ENCODE measurements at places on chromosomes 3 and 15.
A peak's percentile ranks its signal among the peaks of the same experiment; 100 is the strongest.

DNA sequence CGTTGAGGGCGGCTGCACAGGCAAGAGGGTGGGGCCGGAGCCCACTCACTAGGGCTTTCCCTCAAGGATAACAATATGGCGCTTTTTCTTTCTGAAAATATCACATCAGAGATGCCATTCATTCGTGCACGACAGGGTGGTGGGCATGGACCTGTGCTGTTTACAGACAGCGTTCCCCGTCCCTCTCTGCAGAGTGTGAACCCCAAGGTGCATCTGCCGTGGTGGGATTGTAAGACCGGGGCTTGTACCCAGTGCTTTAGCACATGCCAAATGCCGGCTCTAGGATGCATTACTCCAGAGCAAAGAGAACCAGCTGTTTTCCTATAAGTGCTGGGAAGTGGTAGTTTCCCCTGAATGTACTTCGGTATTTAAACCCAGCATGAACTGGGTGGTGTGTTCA is 37.0 kb downstream of the CHDH start:
- no peak overlapping the region for H3K27ac ChIP-seq
- H3K36me3 ChIP-seq, result no peaks in the 10 kb centered on the region
- H3K4me1 ChIP-seq, result peaks cover 7% of the 10 kb centered on the region
- no peak for DNase-seq
- no peaks in the 10 kb centered on the region for H3K27me3 ChIP-seq

DNA sequence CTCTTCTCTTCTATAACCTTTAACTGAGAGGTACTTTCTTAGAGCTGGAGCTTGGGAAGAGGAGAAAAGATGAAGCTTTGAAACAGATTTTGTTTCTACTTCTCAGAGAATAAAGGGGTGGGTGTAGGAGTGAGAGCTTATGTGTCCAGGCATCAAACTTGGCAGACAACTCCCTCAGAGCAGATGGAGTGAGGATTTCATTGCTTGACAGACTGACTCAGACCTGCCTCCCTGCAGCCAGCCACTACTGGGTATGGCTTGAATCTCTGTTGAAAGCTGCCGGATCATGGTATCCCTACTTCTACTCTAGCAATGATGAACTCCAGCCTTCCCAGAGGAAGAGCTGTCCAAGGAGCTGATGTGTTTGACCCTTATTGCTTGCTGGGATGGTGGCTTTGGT is 36.7 kb downstream of the SYN2 start:
- H3K27ac ChIP-seq, result no peak overlapping the region
- H3K27me3 ChIP-seq, result no peaks in the 10 kb centered on the region
- DNase-seq, result no peak
- H3K36me3 ChIP-seq, result no peaks in the 10 kb centered on the region
- H3K4me1 ChIP-seq, result no peaks in the 10 kb centered on the region

GRCh38 chr3:111605493-111605892 is 10.3 kb upstream of the ZBED2 start:
- DNase-seq, result no peak
- H3K27ac ChIP-seq, result no peak overlapping the region
- H3K27me3 ChIP-seq, result no peaks in the 10 kb centered on the region
- no peaks in the 10 kb centered on the region for H3K36me3 ChIP-seq
- H3K4me1 ChIP-seq, result no peaks in the 10 kb centered on the region

DNA sequence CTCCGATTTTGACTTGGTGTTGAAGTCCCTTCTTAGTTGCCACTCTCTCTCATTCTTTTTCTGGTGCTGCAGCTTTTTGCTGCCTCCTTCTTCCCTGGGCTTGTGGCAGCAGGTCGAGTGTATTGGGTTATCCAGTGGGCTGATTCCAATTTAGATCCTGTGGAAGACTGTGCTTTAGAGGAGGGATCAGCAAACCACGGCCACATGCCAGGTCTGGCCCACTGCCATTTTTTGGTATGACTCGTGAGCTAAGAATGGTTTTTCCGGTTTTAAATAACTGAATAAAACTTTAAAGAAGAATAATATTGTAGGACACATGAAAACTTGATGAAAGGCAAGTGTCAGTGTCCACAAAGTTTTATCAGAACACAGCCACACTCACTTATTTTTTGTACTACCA is 330.5 kb downstream of the ROBO2 start:
- H3K27ac ChIP-seq, result no peak overlapping the region
- H3K27me3 ChIP-seq, result no peaks in the 10 kb centered on the region
- H3K4me3 ChIP-seq, result no peak overlapping the region
- no peak for DNase-seq
- H3K4me1 ChIP-seq, result no peaks in the 10 kb centered on the region

GRCh38 chr3:171142985-171143384 is 116.5 kb upstream of the SLC2A2 start:
- no peaks in the 10 kb centered on the region for H3K4me1 ChIP-seq
- no peak overlapping the region for H3K27ac ChIP-seq
- no peaks in the 10 kb centered on the region for H3K27me3 ChIP-seq
- no peaks in the 10 kb centered on the region for H3K36me3 ChIP-seq
- H3K4me3 ChIP-seq, result no peak overlapping the region

DNA sequence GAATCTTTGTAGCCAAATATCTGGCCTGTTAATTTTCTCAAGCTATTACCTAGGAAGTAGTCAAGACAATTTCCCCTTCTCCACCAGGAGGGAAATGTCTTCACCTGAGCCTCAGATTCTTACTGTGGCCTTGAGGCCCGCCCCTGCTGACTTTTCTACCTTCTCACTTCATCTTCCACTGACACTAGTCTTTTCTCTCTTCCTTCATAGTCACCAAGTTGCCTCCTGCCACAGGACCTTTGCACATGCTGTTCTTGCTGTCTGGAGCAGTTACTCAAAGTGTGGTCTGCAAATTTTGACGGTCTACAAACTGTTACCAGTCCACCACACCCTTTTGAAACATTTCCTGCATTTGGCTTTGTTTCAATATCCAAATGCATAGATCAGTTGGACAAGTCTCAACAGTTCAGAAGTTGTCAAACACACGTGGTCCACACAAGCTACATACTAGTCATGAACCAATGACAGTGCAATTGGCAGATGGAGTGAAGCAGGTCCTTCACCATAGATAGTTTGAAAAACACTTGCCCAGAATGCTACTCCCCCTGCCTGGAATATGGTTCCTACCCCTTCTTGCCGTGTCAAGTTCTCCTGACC is 100.5 kb downstream of the OSBPL10 start:
- DNase-seq, result no peak
- no peaks in the 10 kb centered on the region for H3K4me1 ChIP-seq
- H3K4me3 ChIP-seq, result no peak overlapping the region
- no peak overlapping the region for H3K27ac ChIP-seq

GRCh38 chr3:113844622-113845222 is 6.1 kb downstream of the GRAMD1C start:
- H3K27me3 ChIP-seq, result no peaks in the 10 kb centered on the region
- no peak overlapping the region for H3K4me3 ChIP-seq
- no peaks in the 10 kb centered on the region for H3K36me3 ChIP-seq
- no peak overlapping the region for H3K27ac ChIP-seq

DNA sequence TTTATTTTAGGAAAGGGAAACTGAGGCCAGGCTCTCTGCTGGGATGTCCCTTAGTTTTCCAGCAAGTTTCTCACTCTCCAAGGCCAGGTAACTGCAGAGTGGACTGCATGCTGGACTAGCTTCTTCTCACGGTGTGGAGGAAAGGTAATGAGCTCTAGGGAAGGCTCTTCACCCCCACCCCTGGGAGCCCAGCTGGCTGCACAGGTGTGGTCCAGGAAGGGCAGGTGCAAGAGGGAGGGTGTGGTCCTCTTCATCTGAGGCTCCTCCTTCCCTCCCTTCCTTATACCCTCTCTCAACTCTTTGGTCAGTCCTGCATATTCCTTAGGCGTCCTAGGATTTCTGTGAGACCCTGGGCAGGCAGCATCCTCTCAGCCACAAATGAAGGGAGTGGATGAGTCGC is 33.9 kb downstream of the RNU5B-1 start:
- no peaks in the 10 kb centered on the region for H3K4me1 ChIP-seq
- no peaks in the 10 kb centered on the region for H3K27me3 ChIP-seq
- no peak overlapping the region for H3K27ac ChIP-seq

DNA sequence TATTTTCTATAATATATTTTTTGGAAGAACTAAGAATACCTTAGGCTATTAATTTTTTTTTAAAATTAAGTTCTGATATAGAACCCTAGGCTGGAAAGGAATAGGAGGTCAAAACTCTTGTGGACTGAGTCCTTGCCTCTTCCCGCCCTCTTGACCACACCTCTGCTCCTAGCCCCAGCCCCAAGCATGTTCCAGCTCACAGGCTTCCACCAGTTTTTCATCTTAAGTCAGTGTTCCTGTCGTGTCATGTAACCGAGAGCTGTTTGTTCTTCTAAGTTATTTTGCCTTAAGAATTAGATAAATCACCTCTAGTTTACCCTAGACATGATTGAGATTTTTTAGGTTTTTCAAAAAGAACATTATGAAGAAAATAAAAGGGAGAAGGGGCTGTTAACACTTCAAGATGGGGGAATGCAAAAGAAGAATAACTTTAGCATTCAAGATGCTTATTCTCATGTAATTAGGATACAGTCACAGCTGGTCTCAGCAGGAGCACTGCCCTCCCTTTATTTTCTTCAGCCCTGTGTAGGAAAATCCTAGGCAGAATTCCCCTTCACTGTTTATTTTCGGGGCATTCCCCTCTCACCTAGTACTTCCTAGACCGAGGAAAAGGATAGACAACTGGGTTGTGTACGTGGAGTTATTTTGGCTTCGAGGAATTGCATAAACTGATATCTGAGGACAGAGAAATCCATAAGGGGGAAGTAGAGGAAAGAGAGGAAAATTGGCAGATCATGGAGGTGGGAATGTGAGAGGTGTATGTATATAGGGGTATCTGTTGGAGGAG is 110.2 kb downstream of the CMSS1 start:
- peaks cover 6% of the 10 kb centered on the region for H3K4me1 ChIP-seq
- H3K36me3 ChIP-seq, result no peaks in the 10 kb centered on the region
- DNase-seq, result no peak
- H3K27me3 ChIP-seq, result no peaks in the 10 kb centered on the region

- DNase-seq, result no peak
- peaks cover 7% of the 10 kb centered on the region for H3K4me1 ChIP-seq
- no peaks in the 10 kb centered on the region for H3K27me3 ChIP-seq
- H3K4me3 ChIP-seq, result no peak overlapping the region
- H3K27ac ChIP-seq, result peak overlapping the region; percentile 53
Observed at GRCh38 chr15:92638291-92638708, 17.3 kb downstream of the FAM174B start.

GRCh38 chr15:25721605-25721955 is 141.5 kb downstream of the ATP10A start:
- no peak overlapping the region for H3K4me3 ChIP-seq
- H3K36me3 ChIP-seq, result no peaks in the 10 kb centered on the region
- H3K4me1 ChIP-seq, result no peaks in the 10 kb centered on the region
- no peak overlapping the region for H3K27ac ChIP-seq
- DNase-seq, result no peak

DNA sequence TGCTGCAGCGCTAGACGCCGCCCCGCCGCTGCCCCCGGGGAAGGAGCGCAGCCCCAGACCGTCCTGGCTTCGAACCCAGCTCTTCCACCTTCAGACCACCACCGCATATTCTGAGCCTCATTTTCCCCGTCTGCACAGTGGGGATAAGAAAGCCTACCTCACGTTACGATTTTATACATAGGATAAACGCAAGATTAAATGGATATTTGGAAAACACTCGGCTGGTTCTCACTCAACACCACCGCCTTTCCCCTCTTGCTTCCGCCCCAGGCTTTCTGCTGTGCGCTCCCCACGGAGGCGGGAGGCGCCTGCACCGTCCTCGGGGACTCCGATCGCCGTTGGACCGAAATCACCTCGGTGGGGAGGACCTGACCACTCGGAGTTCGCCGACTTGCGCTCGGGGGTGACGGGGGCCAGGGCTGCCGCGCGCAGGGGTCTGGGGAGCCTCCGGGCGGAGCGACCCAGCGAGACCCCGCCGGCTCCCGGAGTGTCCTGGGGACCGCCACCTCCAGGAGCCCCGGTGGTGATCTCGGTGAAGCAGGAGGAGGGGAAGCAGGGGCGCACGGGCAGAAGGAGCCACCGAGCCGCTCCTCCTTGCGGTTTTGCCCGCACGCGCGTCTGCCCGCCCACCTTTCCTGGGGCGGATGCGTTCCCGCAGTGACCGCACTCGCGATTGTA is 4.0 kb downstream of the FBXL22 start:
- no peaks in the 10 kb centered on the region for H3K36me3 ChIP-seq
- H3K27me3 ChIP-seq, result no peaks in the 10 kb centered on the region
- H3K4me3 ChIP-seq, result peak overlapping the region; percentile 71
- H3K4me1 ChIP-seq, result peaks cover 10% of the 10 kb centered on the region

DNA sequence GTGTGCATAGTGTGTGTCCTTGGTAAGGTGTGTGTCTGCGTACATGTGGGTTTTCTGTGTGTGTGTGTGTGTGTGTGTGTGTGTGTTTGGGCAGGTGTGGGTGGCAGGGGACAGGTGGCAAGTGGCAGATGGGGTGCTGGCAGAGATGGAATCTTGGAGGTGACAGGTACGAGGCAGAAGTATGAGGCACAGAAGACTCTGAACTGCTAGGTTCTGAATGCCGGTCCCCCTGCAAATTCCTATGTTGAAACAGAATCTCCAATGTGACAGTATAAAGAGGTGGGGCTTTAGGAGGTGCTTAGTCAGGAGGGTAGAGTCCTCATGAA is 29.8 kb downstream of the SRPRB start:
- no peak for DNase-seq
- H3K4me1 ChIP-seq, result no peaks in the 10 kb centered on the region
- H3K27me3 ChIP-seq, result no peaks in the 10 kb centered on the region
- H3K36me3 ChIP-seq, result no peaks in the 10 kb centered on the region
- H3K27ac ChIP-seq, result no peak overlapping the region
- no peak overlapping the region for H3K4me3 ChIP-seq

GRCh38 chr3:148223266-148223665 is 474.4 kb upstream of the AGTR1 start:
- no peak overlapping the region for H3K4me3 ChIP-seq
- no peak overlapping the region for H3K27ac ChIP-seq
- H3K36me3 ChIP-seq, result no peaks in the 10 kb centered on the region
- DNase-seq, result no peak
- no peaks in the 10 kb centered on the region for H3K4me1 ChIP-seq
- H3K27me3 ChIP-seq, result no peaks in the 10 kb centered on the region

- H3K4me1 ChIP-seq, result no peaks in the 10 kb centered on the region
- H3K36me3 ChIP-seq, result no peaks in the 10 kb centered on the region
- no peak for DNase-seq
- no peaks in the 10 kb centered on the region for H3K27me3 ChIP-seq
Observed at GRCh38 chr15:95558131-95558530, 772.4 kb upstream of the NR2F2 start.

DNA sequence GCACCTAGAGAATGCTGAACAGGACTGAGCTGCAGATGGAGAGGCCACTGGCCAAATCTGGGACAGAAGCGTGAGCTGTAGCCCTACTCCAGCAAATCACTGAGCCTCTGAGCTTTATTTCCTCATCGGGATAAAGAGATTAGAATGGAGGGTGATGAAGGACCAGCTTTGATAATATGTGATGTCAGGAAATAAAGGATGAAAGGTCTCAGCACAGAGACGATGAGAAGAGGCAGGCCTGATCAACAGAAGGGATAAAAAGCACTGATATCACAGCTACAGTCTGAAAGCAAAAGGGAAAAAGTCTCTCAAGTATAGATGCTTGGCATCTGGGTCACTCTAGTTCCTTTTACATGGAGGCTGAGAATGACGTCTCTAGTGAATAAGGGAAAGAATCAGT is 70.0 kb downstream of the DHX30 start:
- H3K4me3 ChIP-seq, result no peak overlapping the region
- peaks cover 5% of the 10 kb centered on the region for H3K36me3 ChIP-seq
- no peaks in the 10 kb centered on the region for H3K4me1 ChIP-seq
- H3K27me3 ChIP-seq, result no peaks in the 10 kb centered on the region
- DNase-seq, result no peak

All from colonic mucosa (tissue), 4 donors.